ENCODE measurements at places on chromosomes 13 and 19.

DNA sequence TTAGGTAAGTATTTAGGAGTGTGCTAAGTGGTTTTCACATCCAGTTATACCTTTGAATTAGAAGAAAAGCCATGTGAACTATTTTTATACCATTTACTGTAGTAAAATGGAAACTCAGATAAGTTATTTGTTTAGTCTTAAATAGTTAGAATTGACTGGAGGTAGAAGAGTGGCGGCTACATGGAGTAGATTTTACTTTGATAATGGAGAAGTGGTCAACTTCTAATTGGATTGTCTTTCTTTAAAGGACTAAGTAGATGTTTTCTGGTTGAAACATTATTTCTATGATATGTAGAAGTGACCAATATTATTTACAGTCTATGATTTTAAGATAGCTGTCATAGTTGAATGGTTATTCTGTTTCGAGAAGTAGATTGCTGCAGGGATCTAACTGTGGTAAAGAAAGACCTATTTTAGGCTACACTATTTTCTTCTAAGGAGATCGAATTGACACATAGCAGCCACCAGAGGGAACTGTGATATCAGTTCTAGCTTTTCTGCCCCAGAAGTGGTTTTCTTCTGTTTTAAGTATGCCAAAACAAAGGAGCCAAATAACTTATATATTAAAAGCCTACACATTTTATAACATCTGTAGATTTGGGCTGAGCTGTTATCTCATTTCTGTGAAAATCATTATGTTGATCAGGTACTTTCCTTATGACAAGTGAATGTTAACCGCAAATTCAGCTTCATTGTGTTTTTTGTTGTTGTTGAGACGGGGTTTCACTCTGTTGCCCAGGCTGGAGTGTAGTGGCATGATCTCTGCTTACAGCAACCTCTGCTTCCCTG, 26.1 kb downstream of the ZMYM2 start:
- no peak for DNase-seq

- no peak for DNase-seq
Observed at GRCh38 chr19:40232949-40233810, 6.7 kb upstream of the CCNP start.

- DNase-seq: no peak
Observed at GRCh38 chr13:21080593-21080891, 19.2 kb upstream of the LATS2 start.

- DNase-seq: no peak
Observed at GRCh38 chr13:110343241-110343865, 36.3 kb downstream of the COL4A2 start.

- no peak for DNase-seq
Observed at GRCh38 chr13:112803422-112803821, 113.6 kb downstream of the ATP11A start.

GRCh38 chr19:11261971-11262839, at the start of gene DOCK6:
TSS of gene DOCK6 (minus strand) at chr19:11262524. CDS start at chr19:11262440, 84 bp downstream.
- DNase-seq: no peak

GRCh38 chr19:1468274-1468820, 10.7 kb downstream of the C19orf25 start:
- peak; percentile 17 for DNase-seq

- no peak for DNase-seq
Observed at GRCh38 chr13:110103026-110103425, 203.9 kb downstream of the COL4A1 start.

GRCh38 chr13:36329361-36329760, 16.8 kb downstream of the SPART start:
- DNase-seq: no peak

- no peak for DNase-seq
Observed at GRCh38 chr19:41671486-41671885, 16.6 kb downstream of the CEACAM7 start.

DNA sequence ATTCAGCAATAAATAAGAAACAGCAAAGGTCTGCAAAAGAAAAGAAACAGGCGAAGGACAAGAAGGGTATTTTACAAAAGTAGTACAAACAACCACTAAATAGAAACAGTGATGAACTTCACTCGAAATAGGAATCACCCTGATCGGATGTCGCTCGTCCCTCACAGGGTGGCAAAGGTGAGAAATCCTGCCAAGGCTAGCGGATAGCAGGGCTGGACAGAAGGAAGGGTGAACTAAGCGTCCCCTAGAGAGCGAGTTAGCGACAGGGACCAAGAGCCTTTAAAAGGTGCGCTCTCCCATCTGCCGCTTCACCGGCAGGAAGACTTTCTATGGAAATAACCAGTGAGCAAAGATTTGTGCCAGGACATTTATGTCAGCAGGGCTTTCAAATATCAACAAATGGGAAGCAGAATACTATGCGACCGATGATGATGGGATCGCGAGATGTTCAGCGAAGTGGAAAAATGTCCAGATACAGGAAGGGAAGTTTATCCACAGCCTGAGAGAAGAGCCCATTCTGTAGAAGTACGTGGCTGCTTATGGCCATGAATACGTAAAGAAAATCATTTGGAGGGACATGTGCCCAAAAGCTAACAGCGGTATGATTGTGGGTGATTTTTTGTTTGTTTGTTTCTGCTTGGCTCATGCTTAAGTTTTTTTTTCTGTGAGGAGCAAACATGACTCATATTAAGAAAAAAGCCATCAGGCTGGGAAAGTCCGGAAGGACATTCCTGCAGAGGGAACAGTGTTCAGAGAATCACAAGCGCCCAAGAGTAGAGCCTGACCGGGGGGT, 18.9 kb downstream of the ELAVL1 start:
- no peak for DNase-seq

- peak; percentile 84 for DNase-seq
Observed at GRCh38 chr19:14048443-14049153, 13.3 kb downstream of the PALM3 start.

DNA sequence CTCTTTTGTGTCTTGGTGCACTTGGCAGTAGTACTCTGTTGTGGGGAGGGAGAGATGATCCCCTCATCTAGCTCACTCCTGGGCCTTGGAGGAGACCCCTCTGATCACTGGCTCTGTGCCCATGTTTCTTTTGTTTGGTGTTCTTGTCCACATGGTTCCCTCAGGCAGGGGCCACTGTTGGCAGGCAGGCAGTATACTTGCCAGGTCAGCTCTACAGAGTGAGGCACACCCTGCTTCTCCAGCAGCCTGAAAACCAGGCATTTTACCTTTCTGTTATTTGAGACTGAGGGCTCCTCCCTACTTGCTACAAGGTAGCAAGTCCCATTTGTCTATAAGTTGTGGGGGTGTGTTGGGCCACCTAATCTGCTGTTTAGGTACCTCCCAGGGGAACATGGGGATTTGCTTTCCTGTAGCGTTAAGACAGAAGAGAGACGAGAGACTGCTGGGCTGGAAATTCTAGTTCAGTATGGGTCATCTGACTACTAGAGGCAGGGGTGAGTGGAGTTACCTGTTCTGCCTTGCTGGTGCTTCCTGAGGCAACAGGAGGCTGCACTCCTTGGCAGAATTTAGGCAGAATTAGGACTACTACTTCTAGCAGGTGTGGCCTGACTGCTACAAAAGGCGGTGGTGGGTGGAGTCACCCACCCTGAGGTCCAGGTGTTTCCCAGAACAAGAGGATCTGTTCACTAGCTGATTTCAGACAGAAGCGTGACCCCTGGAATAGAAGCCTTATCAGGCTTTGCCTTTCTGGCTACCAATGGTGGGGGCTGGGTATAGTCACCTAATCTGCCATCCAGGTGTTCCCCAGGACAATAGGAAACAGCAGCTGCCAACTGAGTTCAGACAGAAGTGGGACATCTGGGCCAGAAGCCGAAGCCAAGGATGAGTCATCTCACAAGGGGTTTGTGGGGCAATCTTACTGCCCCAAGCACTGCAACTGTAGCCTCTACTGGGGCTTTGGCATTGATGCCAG, 843.0 kb upstream of the ATXN8OS start:
- no peak for DNase-seq

DNA sequence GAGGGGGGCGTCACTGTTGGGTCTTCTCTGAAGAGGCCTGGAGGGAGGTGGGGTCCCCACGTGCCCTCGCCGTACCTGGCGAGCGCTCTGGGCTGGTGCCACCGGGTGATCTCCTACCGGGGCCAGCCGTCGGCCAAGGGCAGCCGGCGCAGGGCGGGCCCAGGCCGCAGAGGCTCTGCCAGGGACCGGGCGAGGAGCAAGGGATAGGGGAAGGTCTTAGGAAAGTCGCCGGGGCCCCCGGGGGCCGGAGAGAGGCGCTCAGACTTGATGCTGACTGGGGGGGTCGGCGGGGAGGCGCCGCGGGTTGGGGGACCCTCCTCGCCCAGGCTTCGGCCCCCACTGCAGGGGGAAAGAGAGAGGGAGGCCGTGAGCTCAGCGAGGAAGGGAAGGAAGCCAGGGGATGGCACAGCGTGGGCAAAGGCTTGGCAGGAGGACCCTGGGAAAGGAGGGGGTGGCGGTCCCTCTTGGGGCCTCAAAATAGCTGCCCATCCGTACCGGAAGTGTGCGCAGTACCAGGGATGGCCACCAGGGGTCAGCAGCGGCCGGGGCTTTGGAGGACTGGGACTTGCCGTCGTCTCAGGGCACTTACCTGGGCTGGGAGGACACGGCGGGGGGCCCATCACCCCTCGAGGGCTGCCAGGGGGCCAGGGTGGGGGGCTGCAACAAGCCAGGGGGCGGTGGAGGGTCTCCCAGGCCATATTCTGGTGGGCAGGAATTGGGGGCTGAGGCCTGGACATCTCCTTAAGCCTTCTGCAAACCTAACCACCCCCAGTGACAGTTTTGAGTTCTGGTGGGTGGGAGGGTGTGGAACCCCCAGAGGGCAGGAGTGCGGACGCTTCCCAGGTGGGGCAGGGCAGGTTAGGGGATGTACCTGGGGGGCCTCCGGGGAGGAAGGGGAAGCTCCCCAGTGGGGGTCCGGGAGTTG, 7.7 kb upstream of the TMEM161A start:
- peak; percentile 91 for DNase-seq

DNA sequence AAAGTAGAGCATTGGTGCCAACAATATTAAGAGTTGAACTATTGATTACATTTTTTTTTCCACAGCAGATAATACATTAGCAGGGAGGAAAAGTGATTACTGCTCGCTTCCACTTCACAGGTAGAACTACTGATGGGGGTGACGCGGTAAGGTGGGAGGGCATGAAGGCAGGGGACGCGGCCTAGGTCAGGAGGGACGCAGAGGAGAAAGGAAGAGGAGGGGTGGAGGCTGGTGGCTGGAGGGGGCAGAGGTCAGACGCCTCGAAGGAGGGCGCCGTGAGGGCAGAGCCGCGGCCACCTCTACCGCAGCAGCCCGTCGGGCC, 287 bp upstream of the B3GLCT start:
- DNase-seq: no peak

DNA sequence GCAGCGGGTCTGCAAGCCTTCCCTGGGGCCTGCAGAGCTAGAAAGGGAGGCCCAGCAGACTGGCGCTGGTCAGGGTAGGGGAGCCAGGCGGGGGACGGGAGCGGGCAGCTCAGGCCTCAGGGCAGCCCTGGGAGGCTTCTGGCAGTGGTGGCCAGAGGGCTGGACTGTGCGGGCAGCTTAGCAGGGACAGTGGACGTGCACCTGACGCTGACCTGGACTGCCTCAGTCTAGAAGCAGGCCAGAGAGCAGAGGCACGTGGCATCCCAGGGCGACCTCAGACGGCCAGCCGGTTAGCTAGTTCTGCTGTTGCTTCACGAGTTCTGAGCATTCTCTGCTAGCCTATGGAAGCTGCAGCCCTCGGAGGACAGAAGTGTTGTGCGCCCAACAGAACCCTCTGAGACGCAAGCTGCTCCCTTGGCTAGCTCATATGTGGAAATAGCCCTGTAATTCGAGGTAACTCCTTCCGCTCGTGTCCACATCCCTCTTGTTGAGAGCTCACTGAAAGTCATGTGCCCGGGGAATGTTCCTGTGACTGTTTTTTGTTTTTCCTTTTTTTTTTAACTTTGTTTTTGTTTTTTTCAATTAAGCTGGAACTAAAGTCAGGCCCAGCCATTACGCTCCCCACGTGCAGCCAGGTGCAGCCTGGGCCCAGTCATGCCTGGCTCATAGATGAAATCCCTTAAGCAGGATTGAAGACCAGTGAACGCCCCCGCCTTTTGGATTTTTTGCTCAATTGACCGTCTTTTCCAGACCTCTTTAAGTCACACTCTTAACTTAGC, 1.9 kb upstream of the FAM174C start:
- no peak for DNase-seq

- no peak for DNase-seq
Observed at GRCh38 chr13:35472323-35472881, 4.1 kb downstream of the MAB21L1 start.

DNA sequence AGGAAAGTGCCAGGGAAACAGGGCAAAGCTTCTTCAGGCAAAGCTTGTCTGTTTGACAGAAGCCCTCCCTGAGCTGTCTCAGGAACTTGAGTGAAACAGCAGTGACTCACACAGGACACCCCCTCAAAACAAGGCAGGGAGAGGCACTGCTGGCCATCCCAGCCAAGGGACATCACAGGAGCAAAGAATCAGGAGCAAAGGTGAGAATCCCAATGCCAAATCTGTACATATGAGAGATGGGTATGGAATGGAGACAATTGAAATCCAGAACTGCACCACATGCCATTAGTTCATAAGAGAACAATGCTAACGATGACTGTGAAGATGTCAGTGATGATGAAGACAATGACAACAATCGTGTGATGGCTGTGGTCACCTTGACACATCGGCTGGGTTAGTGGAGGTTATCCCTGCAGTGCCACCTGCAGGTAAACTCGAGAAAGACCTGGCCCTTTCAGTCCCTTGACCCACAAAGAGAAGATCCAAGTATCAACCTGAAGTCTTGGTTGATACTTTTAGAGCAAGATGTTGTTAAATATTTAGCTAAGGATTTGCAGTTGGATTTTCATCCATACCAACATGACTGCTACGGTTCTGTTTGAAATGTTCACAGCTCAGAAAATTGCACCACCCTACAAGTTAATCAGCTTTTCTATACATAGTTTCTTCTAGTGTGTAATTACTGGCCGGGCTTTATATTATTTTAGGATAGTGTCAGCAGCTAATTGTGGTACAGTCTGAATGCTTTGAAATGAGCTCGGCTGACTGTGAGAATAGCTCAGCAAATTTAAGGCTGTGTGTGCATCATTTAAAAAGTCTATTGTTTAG, 42.0 kb upstream of the IPO5 start:
- no peak for DNase-seq

DNA sequence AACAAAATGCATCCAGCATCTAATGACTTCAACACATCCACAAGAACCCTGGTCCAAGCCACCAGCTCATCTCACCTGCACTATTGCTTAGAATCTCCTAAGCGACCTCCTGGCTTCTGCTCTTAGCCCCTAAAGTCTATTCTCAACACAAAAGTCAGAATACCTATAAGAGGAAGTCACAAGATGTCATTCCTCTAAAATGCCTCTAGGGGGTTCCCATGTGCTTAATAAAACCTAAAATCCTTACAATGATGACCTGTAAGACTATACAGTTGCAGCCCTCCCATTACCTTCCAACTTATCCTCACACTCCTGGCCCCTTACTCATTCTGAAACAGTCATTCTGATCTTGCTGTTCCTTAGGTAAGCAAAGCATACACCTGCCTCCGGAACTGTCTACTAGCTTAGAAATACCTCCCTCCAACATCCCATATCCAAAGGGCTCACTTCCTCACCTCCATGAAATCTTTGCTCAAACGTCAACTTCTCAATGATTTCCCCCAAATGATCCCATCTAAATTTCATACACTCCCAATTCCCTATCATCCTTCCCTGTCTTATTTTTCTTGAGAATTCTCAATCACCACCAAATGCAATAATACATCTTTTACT, 10.0 kb downstream of the ATP7B start:
- DNase-seq: no peak
